Stimulated activated CD8-positive, alpha-beta memory T cell treated with anti-CD3 and anti-CD28 coated beads, Interleukin-2, amount 100 ng/mL, for 48 hours (primary cell): ENCODE measurements at places on chromosomes 4 and X.

GRCh38 chrX:18894156-18894555, 89.8 kb downstream of the PHKA2 start:
- DNase-seq: no peak

DNA sequence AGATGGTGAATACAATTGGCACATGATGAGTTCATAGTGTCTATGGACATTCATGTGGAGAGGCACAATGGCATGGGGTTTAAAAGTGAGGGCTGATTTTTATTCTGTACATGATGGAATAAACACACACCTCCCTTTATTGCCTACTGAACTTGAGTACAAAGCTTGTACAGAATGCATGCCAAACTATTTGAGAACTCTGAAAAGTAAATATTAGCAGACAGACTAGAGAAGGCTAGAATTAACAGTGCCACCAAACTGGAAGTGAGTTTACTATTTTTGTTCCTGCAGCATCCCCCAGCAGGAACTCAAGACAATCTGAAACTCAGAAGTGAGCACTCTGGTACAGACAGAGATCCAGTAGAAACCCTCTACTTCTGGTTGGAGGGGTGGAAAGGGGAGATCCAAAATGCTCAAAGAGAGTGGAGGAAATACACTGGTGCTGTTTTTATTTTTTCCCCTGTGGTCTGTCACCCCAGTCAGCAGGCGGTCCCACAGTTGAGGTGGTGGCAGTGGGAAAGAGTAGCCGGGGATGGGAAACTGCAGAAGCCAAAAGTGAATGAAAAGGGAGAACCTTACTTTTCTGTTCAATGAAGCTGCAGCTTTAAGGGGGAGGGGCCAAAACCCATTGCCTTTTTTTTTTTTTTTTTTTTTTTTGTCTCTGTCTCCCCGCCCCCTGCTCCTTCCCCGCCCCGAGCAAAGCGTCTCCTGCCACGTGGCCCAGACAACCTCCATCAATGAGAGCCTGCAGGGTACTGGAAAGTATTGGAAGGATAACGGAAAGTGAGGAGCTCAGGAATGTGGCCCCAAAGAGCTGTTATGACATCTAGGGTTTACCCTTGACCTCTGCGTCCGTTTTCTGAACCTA, 20.5 kb downstream of the AKAP4 start:
- DNase-seq: no peak

DNA sequence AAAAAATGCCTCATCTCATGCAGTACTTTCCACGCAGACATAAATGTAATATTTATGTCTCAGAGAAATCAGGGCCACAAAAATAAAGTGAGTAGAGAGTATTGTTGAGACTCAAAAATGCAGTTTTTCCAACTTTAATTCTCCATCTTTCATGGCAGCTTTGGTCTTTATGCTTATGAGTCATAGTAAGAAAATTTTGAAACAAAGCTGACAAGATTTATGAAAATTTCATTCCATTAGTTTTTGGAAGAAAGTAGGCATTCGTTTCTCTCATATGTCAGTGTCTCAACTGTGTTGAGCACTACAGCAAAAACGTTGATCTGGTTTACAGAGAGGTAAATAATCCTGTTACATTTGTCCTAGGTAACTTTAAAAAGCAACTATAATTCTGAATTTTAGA, 656.8 kb downstream of the IQCM start:
- DNase-seq: no peak

DNA sequence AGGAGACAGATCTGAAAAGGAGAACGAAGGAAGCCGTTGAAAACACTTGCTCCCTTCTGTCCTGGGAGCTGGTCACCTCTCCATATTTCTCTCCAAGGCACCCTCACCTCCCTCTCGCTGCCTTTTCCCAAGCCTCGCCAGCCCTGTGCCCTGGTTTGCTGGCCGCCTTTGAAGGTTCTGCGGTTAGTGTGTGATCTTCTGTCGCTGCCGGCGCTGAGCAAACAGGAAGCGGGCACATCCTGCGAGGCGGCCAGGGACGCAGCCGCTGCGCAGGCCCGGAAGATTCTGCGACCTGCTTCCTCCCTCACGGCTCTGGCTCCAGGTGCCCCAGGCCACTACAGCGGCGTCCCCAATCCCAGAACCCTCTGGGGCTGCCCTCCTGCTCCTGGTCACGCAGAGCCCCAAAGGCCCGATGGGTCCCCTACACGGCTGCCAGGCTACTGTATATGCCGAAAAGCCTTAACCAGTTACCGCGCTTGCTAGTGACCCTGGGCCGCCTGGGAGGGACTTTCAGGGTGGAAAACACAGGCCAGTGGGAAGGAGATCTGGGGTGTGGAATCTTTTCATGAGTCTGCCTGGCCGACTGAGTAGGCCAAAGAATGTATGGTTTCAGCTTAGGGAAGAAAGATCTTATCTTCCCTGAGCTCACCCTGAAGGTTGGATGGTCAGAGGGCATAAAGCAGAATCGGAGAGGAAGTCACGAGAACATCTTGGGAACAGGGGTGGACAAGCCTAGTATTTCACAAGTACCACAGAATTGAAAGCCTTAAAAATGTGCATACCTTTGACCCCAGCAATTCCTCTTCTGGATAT, 2.3 kb upstream of the SASH3 start:
- DNase-seq: peak; percentile 53

- no peak for DNase-seq
These were observed 176.1 kb upstream of the MAGEB16 start for GRCh38 chrX:35622040-35622439.

- DNase-seq: no peak
These were observed 236.1 kb upstream of the EDNRA start for GRCh38 chr4:147244786-147245185.

GRCh38 chrX:100659431-100660137, 15.6 kb downstream of the SRPX2 start:
- no peak for DNase-seq

DNA sequence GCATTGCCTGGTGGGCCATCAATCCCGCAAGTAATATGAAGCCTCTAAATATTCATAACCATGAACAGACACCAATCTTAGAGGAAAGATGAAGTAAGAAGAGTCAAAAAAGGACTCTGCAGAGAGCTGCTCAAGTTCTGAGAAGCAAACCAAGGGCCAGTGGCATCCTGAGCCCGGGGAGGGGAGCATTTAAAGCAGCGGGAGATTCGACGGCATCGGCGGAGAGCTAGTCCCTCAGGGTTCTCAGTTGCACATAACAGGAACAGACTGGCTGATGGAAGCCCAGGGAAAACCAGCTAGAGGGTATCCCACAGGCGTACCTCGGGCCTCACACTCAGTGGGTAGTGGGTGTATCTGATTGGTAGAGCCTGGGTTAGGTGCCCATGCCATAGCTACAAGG, 4.9 kb upstream of the PNMA6E start:
- no peak for DNase-seq

- DNase-seq: no peak
These were observed 116.5 kb upstream of the NDST4 start for GRCh38 chr4:115229873-115230272.

DNA sequence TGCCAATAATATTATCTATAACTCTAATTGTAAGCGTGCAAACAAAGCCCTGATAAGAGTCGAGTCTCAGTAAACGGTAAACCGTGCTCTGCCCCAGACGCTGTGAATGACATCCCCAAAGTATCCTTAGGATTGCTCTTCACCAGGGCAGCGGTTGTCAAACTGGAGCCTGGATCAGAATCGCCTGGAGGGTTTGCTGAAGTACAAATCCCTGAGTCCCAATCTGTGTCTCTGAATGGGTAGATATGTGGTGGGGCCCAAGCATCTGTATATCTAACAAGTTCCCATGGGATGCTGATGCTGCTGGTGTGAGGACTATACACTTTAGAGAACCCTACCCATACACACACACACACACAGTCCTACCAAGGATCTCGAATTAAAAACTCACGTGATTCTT, 813 bp upstream of the APBB2 start:
- no peak for DNase-seq

GRCh38 chrX:147846676-147847075, 65.0 kb upstream of the FMR1 start:
- no peak for DNase-seq

GRCh38 chrX:87402256-87402655, 115.3 kb upstream of the KLHL4 start:
- no peak for DNase-seq

DNA sequence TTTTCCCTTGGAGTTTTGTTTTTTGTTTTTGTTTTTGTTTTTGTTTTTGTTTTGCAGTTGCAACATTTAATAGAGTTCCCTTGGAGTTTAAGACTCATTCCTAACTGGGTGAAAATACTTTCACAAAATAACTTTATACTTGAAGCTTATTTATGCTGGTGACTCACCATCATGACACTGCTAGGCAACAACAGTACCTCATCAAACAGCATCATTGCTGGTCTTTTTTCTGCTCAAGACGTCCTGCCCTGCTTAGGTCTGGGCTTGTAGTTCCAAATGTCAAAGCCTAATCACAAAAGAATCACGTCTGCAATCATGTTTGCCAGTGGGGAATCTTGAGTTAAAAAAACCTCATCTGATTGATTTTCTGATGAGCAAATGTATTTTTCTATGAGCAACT, 105.7 kb upstream of the PRPS2 start:
- DNase-seq: no peak

DNA sequence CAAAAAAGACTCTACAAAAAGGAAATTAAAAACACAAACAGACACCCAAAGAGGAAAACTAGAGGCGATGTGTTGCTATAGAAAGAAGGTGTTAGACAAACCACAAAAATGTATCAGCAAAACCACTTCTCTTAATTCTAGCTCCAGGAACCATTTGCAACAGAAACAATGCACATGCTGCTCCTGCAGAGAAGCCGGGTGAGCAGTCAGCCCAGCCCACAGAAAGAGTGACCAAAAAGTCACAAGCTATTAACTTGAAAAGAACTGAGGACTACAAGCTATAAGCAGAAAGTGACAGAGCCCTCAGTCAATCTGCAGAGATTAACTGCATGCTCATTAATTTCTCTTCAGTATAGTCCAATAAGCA, 96.2 kb upstream of the KLHL13 start:
- DNase-seq: no peak

GRCh38 chr4:158444621-158445020, 77.1 kb upstream of the RXFP1 start:
- no peak for DNase-seq

DNA sequence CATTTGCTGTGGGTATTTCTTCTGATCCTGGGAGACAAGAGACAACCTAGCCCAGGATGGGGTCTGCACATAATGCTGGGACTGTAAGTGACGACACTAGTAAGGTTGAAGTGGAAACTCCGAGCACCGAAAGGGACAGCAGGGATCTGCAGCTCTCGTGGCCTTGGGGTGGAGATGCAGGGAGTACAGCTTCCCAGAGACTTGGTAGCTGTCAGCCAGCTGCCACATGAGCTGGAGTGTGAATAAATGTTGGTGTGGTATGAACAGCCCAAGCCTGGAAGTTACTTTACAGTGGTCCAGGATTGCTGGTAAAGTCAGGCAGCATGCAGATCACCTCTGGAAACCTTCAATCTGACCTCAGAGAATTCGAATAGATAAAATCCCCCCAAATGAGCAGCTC, 97.6 kb downstream of the FAM193A start:
- DNase-seq: no peak

DNA sequence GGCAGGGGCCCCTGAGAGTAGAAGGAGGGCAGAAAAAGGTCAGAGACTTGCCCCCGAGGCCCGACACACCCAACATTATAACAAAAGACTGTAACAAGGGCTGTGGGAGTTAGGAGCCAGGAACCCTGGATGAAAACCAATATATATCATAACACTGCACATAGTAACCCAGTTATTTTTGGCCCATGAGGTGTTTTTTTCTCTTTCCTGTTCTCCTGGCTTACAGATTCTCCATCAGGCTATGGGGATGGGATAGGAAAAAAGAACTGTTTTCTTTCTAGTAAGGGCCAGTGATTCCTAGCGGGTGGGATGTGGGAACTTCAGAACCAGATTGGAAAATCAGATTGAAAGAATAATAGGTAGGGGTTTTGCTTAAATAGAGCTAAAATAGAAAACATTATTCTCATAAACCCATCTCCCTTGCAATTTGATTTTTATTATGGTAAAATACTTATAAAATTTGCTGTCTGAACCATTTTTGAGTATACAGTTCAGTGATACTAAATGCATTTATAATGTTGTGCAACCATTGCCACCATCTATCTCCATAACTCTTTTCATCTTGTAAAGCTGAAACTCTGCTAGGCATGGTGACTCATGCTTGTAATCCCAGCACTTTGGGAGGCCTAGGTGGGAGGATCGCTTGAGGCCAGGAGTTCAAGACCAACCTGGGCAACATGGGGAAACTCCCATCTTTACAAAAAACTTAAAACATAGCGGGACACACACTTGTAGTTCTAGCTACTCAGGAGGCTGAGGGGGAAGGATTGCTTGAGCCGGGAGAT, 33.5 kb downstream of the SNX25 start:
- DNase-seq: no peak

DNA sequence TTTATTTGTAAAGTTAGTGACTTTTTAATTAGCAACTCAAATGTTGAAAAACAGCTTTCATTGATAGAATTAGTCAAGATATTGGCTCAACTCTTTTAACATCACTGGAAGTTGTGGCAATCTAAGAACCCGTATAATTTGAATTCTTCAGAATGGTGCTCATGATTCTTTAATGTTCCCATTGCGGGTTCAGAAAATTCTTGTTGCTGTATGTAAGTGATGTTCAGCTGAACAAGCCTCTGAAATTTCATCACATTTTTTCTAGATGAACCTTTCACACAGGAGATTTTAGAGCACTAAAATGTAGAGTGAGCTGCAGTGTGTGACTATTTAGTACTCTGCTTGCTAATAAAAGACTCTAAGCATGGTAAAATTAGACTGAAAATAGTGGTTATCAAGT, 1317.7 kb downstream of the FSTL5 start:
- DNase-seq: no peak

DNA sequence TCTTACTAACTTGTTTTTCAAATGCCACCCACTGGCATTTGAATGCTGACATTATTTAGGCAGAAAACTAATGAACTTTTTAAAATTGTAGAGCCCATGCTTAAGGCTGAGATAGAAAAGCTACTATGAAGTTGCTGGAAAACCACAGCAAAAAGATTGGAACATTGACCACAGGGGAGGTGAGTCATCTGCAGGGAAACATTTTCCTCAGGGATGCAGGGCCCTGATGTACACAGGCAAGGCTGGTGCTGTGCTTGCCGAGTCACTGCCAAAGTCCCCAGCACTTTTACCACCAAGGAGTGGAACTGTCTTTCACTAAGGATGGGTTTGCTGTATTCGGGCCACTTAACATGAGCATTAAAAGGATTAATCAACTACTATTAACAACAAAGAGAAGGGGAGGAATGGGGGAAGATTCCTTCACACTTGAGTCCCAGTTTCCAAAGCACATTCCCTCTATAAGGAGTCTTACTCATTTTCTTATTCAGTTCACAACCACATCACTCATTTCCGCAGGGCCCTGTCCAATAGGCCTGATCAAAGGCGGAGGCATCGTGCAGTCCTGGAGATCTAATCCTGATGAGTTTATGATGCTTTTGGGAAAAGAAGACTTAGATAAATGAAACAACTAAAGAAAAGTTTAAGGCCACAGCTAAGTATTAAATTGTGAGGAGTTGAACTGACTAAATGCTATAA, 202.9 kb upstream of the NPY2R start:
- no peak for DNase-seq

GRCh38 chr4:52957220-52957686, 95.1 kb downstream of the RASL11B start:
- DNase-seq: no peak
